Hypothalamus (tissue), 51 donors: ENCODE measurements at places on chromosomes 12 and 14.
A peak's percentile ranks its signal among the peaks of the same experiment; 100 is the strongest.

DNA sequence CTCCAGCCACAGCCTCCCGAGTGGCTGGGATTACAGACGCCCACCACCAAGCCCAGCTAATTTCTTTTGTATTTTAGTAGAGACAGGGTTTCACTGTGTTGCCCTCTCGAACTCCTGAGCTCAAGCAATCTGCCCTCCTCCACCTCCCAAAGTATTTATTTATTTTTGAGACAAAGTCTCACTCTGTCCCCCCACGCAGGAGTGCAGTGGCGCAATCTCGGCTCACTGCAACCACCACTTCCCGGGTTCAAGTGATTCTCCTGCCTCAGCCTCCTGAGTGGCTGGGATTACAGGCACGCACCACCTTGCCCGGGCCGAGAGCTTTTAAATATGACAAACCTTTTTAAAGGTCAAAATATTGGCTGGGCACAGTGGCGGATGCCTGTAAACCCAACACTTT, 14.6 kb downstream of the NUMB start:
- DNase-seq: no peak

DNA sequence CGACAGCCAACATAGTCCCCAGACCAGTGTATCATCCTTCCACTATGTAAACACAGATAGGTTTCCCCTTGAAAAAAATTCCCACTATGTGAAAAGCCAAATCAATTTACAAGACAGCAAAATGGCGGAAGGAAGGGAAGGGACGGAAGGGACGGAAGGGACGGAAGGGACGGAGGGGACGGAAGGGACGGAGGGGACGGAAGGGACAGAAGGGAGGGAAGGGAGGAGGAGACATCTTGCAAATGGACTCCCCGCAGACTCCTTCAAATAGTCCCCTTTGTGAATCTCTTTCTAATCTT, 75.3 kb downstream of the NINJ2 start:
- DNase-seq: no peak

GRCh38 chr12:68229956-68230355, 4.3 kb upstream of the IL26 start:
- no peak for DNase-seq

- DNase-seq: no peak
Measured at GRCh38 chr14:81533212-81533535, 479 bp downstream of the SEL1L start.

DNA sequence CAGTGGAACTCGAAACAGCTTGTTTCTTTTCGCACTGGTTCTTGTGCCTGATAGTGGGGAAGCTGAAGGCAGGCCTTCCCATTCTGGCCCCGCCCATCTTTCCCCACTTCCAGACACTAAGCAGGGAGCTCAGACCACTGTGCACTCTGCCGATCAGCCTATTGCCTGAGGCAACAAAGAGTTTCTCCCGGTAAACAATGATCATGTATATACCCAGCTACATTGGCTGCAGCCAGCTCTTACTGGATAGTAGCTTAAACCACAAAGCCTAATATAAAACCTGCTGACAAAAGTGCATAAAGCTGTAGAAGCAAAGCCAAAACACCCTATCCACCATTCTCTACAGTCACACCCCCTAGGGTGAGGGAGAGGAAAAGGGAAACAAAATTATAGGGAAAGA, 24.7 kb upstream of the GLIPR1 start:
- no peak for DNase-seq

DNA sequence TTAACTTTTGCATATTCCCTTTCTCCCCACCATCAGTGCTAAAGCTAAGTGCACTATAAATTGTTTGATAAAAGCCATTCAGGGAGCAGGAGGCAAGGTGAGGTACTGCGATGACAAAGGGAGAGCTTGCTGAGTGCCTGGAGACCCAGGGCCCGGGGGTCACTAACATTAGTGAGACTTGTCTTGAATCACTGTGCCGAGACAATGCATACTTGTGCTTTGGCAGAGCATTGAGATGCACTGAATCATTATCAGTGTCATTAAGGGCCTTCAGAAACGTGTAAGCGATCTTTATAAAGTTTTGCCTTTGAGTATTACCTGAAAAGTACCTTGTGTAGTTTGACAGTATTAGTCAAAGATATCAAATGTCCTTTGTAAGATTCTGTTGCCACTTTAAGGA, 447.5 kb downstream of the PCNX1 start:
- no peak for DNase-seq

DNA sequence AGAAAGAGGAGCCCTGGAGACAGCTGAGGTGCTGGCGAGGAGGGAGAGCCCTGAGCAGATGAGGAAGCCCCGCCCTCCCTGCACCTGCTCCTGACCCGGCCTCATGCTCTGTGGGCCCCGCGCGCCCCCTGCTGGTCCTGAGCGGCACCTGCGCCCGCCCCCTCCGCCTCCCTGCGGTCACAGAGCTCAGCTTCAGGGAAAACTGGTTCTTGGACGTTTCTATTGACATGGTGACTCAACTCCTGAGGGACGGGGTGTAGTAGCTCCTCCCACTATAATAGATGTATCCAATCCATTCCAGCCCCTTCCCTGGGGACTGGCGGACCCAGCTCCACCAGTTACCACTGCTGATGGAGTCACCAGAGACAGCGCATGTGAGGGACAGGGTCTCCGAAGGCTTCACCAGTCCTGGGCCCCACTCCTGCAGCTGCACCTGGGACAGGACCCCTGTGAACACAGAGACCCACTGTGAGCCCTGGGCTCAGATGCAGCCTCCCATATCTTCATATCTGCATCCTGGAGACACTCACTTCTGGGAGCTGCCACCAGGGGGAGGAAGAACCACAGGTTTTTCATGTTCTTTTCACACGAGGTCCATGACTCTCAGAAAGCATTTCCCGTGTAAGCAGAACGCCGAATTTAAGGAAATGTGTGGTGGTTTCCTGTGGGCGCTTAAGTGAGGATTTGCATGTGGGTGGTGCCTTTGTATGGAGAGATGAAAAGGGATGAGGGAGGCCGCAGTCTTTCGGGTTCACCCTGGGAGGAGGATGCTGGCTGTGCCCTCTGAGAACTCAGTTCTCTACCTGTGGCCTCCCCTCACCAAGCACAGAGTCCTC, 1346.4 kb downstream of the TMEM121 start:
- no peak for DNase-seq

GRCh38 chr12:117850048-117850447, 118.7 kb downstream of the KSR2 start:
- no peak for DNase-seq

- DNase-seq: no peak
Measured at GRCh38 chr12:27048822-27049752, 26.7 kb downstream of the MED21 start.

GRCh38 chr12:2652401-2653081, 142.2 kb upstream of the FKBP4 start:
- DNase-seq: no peak

GRCh38 chr12:6807170-6807569, 14.5 kb upstream of the GPR162 start:
- DNase-seq: no peak

GRCh38 chr12:57242329-57242690, 8.7 kb downstream of the STAC3 start:
- DNase-seq: no peak

GRCh38 chr12:2753536-2753935, 41.2 kb upstream of the FKBP4 start:
- DNase-seq: no peak

- no peak for DNase-seq
Measured at GRCh38 chr14:36857136-36857535, 195.5 kb downstream of the PAX9 start.

DNA sequence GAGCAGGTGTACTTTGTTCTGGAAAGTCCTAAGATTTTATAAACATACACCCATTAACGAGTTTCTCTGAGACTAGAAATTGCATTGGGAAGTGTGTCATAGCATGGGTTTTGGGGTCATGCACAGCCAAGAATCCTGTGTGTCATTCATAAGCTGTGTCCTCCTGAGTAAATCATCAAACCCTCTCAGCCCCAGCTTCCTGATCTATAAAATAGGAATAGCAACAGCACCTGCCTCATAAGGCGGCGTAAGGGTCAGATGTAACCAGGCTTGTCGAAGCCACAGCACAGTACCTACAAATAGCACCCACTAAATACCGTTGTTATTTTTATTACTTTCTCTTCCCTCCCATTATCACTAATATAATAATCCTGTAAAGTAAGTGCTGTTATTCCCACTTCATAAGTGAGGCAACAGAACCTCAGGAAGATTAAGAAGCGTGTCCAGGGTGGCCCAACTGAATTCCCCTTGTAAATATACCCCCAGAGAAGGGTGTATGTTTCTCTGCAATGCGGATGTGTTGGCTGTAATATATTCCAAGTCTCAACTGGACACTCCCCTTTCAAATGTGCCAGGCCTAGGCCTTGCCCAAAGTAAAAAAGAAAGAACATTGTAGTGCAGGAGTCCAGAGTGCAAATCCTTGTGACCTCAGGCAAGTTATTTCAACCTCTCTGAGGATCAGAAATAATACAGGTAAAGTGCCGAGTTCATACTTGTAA, 188.3 kb upstream of the BCL2L14 start:
- DNase-seq: no peak

GRCh38 chr14:80615831-80616230, 325.7 kb downstream of the CEP128 start:
- no peak for DNase-seq

DNA sequence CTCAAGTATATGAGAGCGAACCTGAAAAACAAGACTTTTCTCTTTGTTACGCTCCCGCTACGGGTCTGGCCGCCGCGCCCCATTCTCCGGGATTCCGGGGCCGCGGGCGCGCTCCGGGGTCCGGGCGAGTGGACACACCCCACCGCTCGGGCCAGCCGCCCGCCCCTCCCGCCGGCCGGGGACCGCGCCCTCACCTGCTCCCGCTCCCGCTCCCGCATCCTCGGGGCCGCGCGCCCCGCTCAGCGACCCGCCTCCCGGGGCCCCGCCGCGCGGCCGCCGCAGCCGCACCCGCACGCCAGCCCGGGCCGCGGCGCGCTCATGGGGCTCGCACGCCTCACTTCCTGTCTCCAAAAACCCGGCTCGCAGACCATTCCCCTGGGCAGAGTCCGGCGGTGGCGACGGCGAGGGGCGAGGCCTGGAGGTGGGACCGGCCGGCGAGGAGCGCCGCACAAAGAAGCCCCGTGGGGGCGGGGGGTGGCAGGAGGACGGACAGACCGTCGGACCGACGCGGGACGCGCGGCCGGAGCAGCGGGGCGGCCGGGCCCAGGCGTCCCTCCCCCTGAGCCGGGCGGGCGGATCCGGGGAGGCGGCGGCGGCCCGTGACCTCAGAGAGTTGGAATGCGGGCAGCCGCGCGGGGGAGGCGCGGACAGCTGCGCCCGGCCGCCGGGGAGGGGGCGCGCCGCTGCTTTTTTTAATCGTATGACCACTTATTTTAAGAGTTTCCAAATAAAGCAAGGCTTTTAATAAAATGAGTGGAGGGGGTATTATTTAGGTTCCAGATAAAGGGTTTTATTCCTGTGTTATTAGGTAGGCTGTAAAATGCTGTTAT, at the start of gene PTPN21:
Gene PTPN21 (minus strand): TSS at position 551 of the 830 bp plus-strand sequence. CDS start 4,590 bp downstream, outside the sequence.
- peak; percentile 49 for DNase-seq

DNA sequence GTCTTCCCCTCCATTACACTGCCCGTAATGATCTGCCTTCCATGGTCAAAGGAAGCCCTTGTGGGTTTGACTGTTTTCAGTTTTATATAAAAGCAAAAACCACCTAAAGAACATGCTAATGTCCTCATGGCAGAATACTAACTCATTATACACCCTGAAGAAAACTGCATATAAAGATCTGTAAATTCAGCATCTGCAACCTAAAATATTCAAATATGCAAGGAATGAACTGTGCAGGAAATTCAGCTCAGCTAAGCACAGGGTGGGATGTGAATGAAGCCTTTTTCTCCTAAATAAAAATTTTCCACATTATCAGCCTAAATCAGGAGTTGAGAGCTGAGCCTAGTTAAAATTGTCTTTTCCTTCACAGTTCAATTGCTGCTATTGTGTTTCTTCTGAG, 128.1 kb downstream of the NRXN3 start:
- DNase-seq: no peak

GRCh38 chr12:122474324-122474716, 26.4 kb downstream of the ZCCHC8 start:
- DNase-seq: no peak

DNA sequence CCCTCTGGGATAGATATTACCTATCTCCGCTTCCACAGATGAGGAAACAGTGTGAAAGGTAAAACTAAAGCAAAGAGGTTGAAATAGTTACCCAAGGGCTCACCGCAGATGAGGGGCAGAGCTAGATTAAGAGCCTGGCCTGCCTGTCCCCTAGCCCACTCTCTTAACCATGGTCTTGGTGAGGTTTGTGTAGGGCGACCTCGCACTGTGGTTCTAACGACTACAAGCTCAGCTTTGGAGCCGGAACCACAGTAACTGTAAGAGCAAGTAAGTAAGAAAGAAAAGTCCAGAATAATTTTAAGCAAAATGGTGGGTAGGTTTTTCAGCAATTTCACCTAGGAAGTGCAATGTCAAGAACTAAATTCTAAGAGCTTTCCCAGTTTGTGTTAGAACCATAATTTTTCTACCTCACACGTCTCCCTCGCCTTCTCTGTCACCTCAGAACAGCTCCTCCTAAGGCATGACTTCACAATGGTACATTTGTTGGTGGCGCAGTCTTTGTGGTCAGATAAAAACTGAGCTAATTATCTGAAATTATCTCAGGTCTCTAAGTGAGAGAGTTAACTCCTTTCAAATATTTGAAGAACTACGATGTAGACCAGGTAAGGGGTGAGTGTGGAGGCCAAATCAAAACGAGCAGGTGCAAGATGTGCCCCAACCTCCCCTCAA, 64.8 kb downstream of the DAD1 start:
- DNase-seq: no peak

- DNase-seq: no peak
Measured at GRCh38 chr14:103516426-103517173, 6.0 kb downstream of the CKB start.

GRCh38 chr12:52634266-52635056, 16.1 kb upstream of the KRT73 start:
- DNase-seq: peak; percentile 17

- DNase-seq: no peak
Measured at GRCh38 chr12:93916402-93916801, 232.0 kb upstream of the PLXNC1 start.

DNA sequence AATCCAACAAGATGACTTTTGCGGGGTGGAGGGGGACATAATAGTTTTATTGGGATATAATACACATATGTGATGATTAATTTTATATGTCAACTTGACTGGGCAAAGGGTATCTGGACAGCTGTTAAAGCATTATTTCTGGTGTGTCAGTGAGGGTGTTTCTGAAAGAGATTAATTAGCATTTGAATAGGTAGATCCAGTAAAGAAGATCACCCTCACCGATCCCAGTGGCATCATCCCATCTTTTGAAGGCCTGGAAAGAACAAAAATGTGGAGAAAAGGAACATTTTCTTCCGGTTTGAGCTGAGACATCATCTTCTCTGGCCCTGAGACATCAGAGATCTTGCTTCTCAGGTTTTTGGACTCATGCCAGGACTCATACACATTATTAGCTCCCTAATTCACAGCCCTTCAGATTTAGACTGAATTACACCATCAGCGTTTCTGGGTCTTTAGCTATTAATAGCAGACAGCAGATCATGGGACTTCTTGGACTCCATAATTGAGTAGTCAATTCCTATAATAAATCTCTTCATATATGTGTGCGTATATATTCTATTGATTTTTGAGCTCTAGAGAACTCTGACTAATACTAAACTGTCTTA, 283.6 kb downstream of the PCNX1 start:
- no peak for DNase-seq
